ENCODE measurements at places on chromosomes 3 and 15. TPM values are rescaled to one million over a fixed set of nuclear protein-coding genes. Genes with fewer than 3 reads are reported as not detected.

Gene CMTM7
- total RNA-seq: 37.1 TPM

- 0 out of 2 replicates have a peak, but pooled peaks cover 10% of the 10 kb centered on the region for H3K36me3 ChIP-seq
- DNase-seq: no peak
- no peak overlapping the region for H3K27ac ChIP-seq
- no peak overlapping the region for H3K4me3 ChIP-seq
- no peaks in the 10 kb centered on the region for H3K4me1 ChIP-seq
- no peaks in the 10 kb centered on the region for H3K27me3 ChIP-seq
Measured at GRCh38 chr15:85749261-85750151, 45.2 kb downstream of the KLHL25 start.

GRCh38 chr3:112672716-112673541, 32.0 kb upstream of the CCDC80 start:
- H3K27ac ChIP-seq: peak overlapping the region; percentile 93
- H3K4me1 ChIP-seq: peaks cover 67% of the 10 kb centered on the region
- peak overlapping the region; percentile 27 for H3K4me3 ChIP-seq
- no peaks in the 10 kb centered on the region for H3K27me3 ChIP-seq
- no peaks in the 10 kb centered on the region for H3K36me3 ChIP-seq

- no peak for DNase-seq
- no peak overlapping the region for H3K27ac ChIP-seq
- no peaks in the 10 kb centered on the region for H3K27me3 ChIP-seq
- peaks cover 51% of the 10 kb centered on the region for H3K36me3 ChIP-seq
- H3K4me3 ChIP-seq: no peak overlapping the region
Measured at GRCh38 chr3:12503126-12503957, 19.1 kb downstream of the TSEN2 start.

- no peak overlapping the region for H3K27ac ChIP-seq
- no peak for DNase-seq
- no peak overlapping the region for H3K4me3 ChIP-seq
- no peaks in the 10 kb centered on the region for H3K4me1 ChIP-seq
Measured at GRCh38 chr3:53899750-53900149, 8.1 kb upstream of the SELENOK start.
